ENCODE measurements at places on chromosomes 6 and 20.
A peak's percentile ranks its signal among the peaks of the same experiment; 100 is the strongest.

DNA sequence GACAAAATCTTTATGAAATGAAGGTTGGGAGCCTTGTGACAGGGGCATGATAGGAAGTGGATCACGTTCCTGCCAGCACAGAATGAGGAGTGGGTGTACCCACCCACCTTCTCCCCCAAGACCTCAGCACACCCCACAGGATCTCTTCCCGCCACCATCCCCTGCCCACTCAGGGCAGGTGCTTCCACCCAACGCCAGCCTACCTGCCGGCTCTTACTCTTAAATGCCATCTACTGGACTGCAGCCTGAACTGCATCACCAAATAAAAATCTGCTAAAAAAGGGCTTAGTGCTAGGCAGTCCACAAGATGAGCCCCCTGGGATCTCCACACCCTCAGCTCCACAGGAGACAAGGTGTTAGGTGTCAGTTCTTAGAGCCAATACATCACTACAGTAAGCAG is 20.6 kb downstream of the DTNBP1 start:
- no peak for DNase-seq

GRCh38 chr6:103273048-103273447 is 1586.7 kb downstream of the HACE1 start:
- DNase-seq, result no peak

GRCh38 chr6:47334334-47334733 is 24.6 kb upstream of the TNFRSF21 start:
- DNase-seq, result no peak

- no peak for DNase-seq
Measured at GRCh38 chr6:154705471-154706113, 27.6 kb upstream of the SCAF8 start.

- DNase-seq, result no peak
Measured at GRCh38 chr6:155974811-155975323, 519.2 kb upstream of the NOX3 start.

GRCh38 chr20:2133318-2134183 is 31.9 kb downstream of the STK35 start:
- no peak for DNase-seq

GRCh38 chr6:164085091-164086075 is 670.9 kb downstream of the QKI start:
- no peak for DNase-seq

DNA sequence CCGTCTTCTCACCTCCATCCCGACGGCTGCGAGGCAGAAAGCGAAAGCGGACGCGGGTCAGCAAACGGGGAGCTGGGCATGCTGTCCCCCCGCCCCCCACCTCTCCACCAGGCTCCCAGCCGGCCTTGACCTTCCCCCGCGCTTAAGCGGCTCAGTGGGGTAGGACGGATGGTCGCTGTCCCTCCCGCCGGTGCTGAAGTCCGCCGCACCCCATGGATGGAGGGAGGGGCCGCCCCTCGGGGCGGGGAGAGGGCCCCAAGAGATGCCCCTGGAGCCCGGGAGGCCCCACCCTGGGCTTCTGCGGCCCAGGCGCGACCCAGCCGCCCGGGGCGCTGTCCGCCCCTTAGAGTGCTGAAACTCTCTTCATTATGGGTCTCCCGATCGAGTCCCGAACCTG is at the start of gene KCNB1:
KCNB1 (minus strand) TSS at position 48 of the 397 bp plus-strand sequence. CDS start 188 bp downstream, outside the sequence.
- peak; percentile 5 for DNase-seq

- no peak for DNase-seq
Measured at GRCh38 chr6:77341058-77341986, 122.0 kb downstream of the HTR1B start.

DNA sequence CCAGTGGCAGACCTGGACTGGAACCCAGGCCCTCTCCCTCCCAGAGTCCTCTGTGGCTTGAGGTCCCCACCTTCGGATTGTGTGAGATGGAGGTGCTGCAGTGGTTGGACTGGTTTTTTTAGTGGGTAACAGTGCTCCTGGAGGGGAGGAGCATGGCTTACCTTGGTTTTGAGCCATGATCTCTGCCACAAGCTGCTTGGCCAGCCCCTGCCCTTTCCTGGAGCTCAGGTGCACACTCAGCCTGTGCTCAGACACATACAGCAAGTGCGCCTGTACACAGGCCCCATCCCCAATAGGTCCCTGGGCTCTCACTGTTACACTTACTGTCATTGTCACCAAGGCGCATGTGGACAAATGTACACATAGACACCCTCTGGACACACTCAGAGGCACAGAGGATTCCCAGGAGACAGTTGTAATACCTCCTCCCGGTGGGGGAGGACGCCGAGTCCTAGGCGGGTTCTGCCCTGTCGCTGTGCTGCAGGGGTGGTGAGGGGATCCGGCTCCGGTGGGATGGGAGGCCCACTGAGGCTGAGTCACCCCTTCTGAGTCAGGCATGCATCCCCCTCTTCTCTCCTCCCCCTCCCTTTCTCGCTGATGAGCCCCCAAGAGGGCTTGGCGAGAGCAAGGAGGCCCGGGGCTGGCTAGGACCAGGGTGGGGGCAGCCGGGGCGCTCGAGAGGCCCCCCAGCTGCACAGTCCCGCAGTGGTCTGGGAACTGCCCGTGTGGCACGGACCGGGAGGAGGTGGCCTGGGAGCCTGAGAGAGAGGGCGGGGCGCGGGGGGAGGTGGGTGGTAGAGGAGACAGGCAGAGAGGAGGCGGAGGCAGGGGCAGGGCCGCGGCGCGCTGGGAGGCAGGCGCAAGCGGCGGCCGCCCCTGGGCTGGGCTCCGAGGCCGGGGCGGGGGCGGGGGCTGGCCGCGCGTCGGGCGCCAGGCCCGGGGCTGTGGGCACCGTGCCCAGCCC is 522 bp upstream of the EPB41L1 start:
- peak; percentile 14 for DNase-seq

DNA sequence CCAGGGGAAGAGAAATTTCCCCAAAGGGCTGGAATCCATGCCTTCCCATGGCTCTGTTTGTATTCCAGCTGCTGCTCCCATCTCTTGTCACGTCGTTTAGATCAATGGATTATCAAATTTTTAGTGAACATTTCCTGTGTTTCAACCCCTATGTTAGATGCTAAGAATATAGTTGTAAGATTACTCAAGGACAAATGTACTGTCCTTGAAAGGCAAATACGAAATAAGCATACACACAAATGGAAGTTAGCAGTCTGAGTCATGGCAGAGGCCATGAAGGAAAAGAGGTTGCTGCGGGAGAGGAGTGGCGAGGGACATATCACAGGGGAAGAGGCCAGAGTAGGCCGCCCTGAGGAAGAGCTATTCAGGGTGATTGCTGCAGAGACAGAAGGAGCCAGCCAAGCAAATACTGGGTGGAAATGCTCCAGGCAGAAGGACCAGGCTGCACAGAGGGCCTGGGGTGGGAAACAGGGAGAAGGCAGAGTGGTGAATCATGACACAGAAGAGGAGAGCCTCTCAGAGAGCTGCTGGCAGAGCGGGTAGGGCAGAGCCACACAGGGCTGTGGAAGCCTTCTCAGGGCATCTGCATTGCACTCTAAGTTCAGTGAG is 219.2 kb upstream of the LRFN2 start:
- DNase-seq, result no peak

DNA sequence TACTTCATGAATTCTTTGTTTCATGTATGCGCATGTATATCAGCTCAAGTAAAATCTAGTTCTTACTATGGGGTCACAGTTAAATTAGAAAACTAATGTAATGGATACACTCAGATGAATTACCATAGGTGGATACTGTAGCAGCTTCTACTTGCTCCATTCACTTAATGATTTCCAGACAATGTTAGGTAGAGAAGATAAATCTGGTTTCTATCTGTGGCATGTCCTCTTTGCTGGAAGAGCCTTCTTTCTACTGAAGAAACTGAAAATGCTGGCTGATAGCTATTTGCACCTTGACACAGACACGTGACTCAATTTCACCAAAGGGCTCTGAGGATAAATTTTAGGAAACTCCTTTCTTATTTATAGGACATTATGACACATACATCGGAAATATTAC is 49.5 kb downstream of the BCAS1 start:
- DNase-seq, result no peak

- no peak for DNase-seq
Measured at GRCh38 chr20:8129211-8129976, 2.7 kb upstream of the PLCB1 start.

GRCh38 chr6:12884983-12885382 is 168.4 kb downstream of the PHACTR1 start:
- no peak for DNase-seq

GRCh38 chr6:88855541-88856147 is 107.8 kb downstream of the RNGTT start:
- DNase-seq, result no peak

DNA sequence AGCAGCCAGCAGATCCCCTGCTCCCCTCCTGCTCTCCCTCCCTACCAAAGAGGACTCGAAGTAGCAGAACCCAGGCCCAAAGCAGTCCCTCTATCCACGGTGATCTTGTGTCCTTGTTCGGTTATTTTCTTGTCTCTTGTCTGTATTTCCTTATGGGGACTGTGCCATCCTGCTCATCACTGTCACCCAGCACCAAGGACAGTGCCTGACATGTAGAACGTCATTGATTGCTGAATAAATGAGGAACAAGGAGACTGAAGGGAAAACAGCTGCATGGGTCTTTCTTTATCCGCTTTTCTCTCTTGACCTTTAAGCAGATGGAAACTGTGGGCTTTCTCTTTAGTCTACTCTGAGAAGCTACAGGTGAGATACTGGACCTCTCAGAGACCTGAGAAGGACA is 29.4 kb upstream of the ZNF831 start:
- DNase-seq, result no peak

- DNase-seq, result no peak
Measured at GRCh38 chr6:112311950-112312547, 35.1 kb upstream of the RFPL4B start.

GRCh38 chr6:42505385-42505718 is 53.6 kb upstream of the TRERF1 start:
- DNase-seq, result no peak

GRCh38 chr6:34242252-34243130 is 5.8 kb downstream of the HMGA1 start:
- no peak for DNase-seq

GRCh38 chr20:48394415-48395081 is 433.3 kb downstream of the PREX1 start:
- DNase-seq, result no peak

DNA sequence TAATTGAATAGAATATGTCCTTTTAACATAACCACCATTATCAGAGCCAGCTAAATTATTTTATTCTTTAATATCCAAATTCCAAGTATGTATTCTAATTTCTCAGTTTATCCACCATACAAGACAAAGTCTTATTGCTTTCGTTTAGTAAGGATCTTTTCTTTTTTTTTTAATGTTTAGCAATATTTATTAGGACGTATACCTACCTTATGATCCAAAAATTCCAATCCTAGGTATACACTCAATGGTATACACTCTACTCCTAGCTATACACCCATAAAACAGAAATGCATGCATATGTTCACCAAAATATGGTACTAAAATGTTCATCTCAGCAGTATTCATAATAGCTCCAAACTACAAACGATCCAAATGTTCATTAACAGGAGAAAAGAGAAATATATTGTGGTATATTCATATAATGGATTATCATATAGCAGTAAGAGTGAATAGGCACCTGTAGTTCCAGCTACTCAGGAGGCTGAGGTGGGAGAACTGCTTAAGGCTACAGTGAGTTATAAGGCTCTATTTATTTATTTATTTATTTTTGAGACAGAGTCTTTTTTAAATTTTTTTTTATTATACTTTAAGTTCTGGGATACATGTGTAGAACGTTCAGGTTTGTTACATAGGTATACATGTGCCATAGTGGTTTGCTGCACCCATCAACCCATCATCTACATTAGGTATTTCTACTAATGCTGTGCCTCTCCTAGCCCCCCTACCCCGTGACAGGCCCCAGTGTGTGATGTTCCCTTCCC is 17.3 kb downstream of the TNFAIP3 start:
- DNase-seq, result no peak

- DNase-seq, result no peak
Measured at GRCh38 chr6:6586167-6586566, 2.4 kb upstream of the LY86 start.

GRCh38 chr6:150204705-150205472 is 62.0 kb downstream of the PPP1R14C start:
- no peak for DNase-seq

All from stimulated activated CD4-positive, alpha-beta T cell treated with anti-CD3 and anti-CD28 coated beads, Interleukin-1b, Interleukin-23, amount 100 ng/mL, for 24 hours (primary cell).